T-helper 1 cell (primary cell): ENCODE measurements at places on chromosomes 6 and 20.

DNA sequence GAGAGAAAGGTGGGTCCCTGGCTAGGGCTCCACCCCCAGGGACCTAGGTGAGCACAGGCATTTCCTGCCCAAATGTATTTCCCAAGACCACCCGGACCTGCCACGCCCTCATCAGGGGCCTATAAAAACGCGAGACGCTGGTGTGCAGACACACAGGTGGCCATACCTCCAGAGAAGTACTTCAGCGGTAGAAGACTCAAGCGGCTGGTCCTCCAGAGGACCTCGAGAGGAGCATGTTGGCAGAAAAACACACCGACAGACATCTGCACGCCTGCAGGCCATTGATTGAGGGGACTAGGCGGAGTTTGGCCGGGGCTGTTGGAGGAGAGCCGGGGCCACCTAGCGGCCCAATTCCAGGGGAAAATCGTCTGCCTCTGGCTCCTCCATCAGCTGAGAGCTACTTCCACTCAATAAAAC lies 695.8 kb upstream of the MMS22L start:
- DNase-seq, result no peak

GRCh38 chr6:90146921-90147649 lies 149.6 kb downstream of the BACH2 start:
- DNase-seq, result no peak

DNA sequence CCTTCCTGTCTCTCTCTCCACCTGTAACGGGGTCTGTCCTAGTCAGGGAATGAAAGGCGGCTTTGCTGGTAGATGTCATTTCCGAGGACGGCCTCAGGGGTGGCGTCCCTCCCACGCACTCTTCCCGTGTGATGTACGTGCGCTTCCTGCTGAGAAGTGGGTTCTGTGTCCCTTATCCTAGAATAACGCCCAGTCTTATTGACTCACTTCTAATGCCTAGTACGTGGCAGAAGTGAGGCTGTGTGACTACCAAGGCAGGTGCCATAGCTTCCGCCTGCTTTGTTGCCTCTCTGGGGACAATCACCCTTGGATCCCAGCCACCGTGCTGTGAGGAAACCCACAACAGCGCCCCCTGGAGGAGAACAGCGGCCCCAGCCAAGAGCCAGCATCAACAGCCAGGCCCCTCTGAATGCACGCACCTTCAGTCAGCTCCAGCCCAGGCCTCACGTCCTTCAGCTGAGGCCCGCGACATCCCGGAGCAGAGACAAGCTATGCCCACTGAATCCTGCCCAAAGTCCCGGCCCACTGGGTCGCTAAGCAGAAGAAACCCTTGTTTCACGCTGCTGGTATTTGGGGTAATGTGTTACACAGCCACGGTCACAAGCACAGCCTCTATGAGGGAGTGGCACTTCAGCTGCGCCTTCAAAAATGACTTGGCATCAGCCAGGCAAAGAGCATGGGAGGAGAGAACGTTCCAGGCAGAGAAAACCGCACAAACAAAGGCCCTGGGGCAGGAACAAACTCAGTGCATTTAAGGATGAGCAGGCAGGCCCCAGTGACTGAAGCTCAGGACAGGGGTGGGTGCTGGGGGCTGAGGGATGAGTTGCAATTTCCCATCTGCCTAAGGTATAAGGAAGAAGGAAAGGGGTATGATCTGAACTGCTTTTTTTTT lies 224.2 kb downstream of the NFATC2 start:
- peak; percentile 29 for DNase-seq

- DNase-seq, result no peak
Measured at GRCh38 chr6:109963598-109964170, 14.4 kb upstream of the GPR6 start.

DNA sequence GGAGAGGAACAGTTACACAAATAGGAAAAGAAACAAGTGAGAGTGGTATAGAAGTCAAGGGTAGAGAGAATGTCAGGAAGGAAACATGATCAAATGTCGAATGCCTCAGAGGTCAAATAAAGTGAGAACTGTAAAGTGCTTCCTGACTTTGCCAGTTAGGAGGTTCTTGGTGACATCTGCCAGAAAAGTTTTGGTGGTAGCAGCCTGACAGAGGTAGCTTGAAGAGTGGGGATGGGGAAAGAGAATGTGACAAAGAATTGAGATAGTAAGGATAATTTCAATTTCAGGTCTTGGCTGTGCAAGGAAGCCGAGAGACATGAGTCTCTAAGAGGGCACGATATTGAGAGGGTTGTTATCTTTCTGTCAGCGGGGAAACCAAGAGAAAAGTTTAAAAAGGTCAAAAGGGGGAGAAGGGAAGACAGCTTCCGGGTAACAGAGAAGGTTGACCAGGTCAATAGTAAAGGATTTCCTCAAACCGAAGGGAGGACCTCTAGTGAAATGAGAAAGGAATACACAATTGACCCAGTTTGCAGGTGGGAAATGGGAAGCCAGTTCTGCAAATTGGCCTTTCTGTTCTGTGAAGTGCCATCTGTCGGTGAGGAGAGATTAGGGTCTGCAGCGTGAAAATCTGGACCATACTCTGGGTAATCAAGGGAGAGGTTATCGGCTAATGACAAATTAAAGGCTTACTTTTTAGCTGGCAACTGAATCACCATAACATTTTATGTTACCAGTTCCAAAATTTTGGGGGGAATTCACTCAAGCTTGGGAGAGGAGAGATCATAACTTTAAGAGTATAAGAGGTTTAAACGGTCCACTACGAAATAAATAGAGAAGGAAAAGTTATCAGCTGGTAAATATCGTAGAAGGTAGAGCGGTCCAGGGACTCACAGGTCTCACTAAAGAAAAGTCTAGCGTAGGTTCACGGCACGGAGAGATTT lies 973 bp upstream of the BRD2 start:
- no peak for DNase-seq

- DNase-seq, result no peak
Measured at GRCh38 chr6:110652520-110652919, 162.7 kb downstream of the CDK19 start.

DNA sequence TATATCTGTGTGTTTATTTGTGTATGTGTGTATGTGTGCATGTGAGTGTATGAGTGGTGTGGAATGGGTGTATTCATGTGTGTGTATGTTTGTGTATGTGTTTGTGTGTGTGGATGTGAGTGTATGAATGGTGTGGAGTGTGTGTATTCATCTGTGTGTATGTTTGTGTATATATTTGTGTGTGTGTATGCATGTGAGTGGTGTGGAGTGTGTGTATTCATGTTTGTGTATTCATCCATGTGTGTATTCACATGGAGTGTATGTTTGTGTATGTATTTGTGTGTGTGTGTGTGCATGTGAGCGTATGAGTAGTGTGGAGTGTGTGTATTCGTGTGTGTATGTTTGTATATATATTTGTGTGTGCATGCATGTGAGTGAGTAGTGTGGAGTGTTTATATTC lies 66.6 kb downstream of the PPP1R14C start:
- DNase-seq, result no peak

GRCh38 chr6:114195027-114195365 lies 147.8 kb downstream of the HS3ST5 start:
- no peak for DNase-seq

GRCh38 chr6:108946695-108947094 lies 98.5 kb downstream of the ARMC2 start:
- no peak for DNase-seq

GRCh38 chr20:4810426-4811019 lies 88.8 kb downstream of the PRND start:
- no peak for DNase-seq

DNA sequence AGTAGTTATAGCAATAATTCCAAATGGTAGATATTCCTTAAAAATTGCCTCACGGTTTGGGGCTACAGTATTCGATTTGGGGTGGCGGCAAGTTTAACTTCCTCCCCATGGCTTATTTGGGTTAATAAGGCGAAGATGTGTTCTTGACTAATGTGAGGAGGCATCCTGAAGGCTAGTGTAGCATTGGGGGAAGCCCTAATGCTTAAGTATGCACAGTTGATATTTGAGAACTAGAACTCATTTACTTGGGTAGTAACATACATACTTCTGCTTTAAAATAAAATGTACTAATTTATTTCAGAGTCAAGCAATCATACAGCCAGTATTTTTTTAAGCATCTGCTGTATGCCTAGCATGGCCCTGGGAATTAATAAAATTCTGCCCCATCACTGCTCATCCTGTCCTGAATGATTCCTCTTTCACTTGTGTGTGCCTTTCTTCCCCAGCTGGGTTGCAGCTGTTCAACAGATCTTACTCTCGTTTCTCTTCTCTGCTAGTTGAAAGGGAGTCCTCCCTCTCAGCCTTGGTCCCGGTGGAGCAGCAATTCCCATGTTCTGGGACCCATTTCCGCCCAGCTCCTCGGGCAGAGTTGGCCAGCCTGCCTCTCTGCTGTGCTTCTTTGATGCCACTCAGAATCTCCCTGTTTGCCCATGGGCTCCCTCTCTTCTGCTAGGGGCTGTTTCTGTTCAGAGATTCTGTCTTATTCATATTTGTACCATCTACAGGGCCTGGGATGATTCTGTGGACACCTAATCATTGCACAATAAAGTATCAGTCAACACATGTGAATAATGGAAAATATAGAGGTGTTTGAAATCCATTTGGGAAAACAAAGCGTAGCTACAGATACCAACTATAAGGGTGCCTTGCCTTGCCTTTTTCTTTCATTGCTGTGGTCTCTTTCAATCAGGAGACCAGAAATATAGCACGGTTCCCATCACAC lies 104.8 kb downstream of the ARID1B start:
- DNase-seq, result no peak

DNA sequence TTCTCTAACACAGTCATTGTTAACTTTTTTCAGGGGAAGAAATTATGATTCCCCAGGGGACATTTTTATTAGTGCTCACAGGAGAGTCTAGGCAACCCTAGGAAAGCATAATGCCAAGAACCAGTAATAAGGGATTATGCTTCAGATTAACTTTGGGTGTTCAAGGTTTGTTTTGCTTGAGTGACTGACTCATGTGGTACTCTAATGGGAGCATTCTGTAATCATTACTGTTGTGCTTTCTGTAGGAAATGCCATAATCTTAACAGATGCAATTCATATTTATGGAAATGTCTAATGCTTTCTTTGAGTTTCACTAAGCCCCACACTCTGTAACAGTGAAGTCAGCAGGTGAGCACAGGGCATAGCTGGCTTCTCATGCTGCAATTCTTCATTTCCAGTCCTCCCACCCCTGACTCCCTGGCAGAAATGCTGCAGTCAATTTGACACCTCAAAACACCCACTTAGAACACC lies 263.4 kb upstream of the MAN1A1 start:
- DNase-seq, result no peak
